ENCODE measurements at places on chromosomes 3 and 15.

- DNase-seq = no peak
Observed at GRCh38 chr3:191889756-191890155, 428.8 kb downstream of the PYDC2 start.

- DNase-seq = peak; percentile 86
Observed at GRCh38 chr3:100882571-100882984, 110.6 kb downstream of the ABI3BP start.

- DNase-seq = no peak
Observed at GRCh38 chr3:149809699-149810098, 3.3 kb upstream of the RNF13 start.

GRCh38 chr3:9986230-9986725 is 363 bp downstream of the EMC3 start:
- DNase-seq = no peak

GRCh38 chr3:90253131-90253530 is 1145.7 kb downstream of the EPHA3 start:
- DNase-seq = no peak

GRCh38 chr15:35986191-35986721 is 440.3 kb upstream of the DPH6 start:
- DNase-seq = peak; percentile 47

GRCh38 chr3:64368257-64369020 is 143.2 kb upstream of the PRICKLE2 start:
- no peak for DNase-seq

- peak; percentile 46 for DNase-seq
Observed at GRCh38 chr15:40949756-40950207, 3.5 kb upstream of the CHAC1 start.

DNA sequence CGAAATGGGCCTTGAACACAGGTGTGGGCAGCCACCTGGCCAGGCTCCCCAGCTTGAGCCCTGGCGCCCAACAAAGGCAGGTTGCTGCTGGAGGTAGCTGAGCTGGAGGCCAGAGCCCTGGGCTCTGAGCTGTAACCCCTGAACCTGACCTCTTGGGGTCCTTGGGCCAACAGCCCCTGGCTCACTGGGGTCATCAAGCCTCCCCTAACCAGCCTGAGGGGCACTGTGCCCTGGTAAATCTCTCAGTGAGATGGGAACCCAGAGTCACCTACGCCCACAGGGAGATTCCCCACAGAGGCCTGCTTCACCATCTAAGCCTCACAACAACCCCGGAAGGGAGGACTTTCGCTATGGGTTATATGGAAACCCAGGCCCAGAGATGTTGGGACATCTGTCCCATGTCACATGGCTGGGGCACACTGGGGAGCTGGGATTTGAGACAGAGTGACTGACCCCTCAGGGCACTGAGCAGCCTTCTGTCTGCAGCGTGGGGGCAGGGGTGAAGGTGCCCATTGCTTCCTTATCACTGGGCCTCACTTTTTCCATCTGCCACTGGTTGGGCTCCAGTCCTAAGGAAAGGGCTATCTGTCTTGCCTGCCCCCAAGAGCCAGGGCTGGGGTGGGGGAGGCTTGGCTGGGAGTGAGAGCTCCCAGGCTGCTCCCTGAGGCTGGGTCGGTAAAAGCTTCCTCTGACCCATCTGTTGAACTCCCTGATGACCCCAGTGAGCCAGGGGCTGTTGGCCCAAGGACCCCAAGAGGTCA is 59.1 kb downstream of the IQSEC1 start:
- no peak for DNase-seq

GRCh38 chr3:43379343-43379742 is 93.0 kb downstream of the SNRK start:
- DNase-seq = peak; percentile 66

- peak; percentile 31 for DNase-seq
Observed at GRCh38 chr15:55389264-55389607, 18.9 kb downstream of the CCPG1 start.

- no peak for DNase-seq
Observed at GRCh38 chr15:27137127-27137526, 166.1 kb downstream of the GABRG3 start.

DNA sequence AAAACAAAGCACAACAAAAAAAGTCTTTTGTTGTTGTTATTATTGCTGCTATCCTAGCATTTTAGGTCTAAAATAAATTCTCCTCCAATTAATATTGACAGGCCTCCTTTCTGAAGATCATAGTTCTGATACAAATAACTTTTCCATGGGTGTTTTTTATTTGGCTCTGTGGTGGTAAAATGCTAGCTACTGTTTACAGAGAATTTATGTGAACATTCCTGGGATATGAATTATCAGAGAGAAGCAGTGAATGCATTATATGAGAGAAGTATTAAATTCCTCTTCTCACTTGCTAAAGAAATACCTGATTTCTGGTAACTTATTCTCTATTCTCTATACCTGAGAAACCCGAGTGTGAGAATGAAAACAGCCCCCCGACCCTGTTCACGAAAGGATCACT is 57.5 kb upstream of the TMCO5A start:
- no peak for DNase-seq

DNA sequence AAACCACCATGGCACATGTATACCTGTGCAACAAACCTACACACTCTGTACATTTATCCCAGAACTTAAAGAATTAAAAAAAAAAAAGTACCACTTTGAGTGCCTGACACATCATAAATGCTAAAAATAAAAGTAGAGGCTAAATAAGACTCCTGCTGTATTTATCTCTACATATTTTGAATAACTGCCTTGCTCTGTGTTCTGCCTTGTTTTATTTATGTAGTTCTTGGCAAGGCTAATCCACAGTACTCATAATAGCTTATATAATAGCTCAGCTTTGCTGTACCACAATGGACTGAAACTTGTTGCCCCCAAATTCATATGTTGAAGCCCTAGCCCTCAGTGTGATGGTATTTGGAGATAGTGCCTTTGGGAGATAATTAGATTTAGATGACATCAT is 95.4 kb upstream of the ADAMTS9 start:
- no peak for DNase-seq

GRCh38 chr15:68416158-68416535 is 15.8 kb downstream of the ITGA11 start:
- no peak for DNase-seq

DNA sequence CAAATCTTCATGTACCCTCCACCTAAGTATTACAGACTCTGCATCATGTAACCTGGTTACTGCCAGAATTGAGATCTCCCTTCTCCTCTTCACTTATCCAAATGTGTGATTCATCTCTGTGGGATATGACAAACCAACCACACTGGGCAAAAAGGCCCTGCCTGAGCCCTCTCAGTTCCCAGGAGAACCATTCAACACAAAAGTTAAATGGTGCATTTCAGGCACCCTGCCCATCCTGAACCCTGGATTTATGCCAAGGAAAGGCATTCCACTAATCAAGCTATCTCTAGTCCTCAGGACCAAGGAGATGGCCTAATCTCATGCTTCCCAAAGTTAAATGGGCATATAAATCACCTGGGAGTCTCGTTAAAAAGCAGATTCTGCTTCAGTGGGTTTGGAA is 108.5 kb downstream of the TNIK start:
- DNase-seq = peak; percentile 87

- no peak for DNase-seq
Observed at GRCh38 chr3:53939086-53939582, 47.5 kb upstream of the SELENOK start.

DNA sequence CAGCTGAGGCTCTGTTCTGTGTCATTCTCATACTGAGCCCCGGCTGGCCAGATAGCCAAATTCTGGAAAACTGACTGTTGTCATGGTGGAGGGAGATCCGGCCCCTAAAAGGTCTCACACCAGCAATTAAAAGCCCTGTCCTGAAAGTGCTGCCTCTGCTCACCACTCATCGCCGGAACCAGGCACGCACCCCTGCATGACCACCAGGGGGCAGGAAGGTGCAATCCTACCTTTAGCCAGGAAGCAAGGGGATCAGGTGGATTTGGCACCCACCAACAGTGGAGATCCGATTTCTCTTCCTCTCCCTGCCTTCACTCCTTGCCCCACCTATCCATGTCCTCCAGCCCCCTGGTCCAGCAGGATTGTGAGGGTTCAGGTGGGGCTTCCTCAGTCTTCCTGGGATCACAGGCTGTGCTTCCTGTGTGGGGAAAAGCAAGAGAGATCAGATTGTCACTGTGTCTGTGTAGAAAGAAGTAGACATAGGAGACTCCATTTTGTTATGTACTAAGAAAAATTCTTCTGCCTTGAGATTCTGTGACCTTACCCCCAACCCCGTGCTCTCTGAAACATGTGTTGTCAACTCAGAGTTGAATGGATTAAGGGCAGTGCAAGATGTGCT is 16.1 kb upstream of the CACNA2D2 start:
- peak; percentile 46 for DNase-seq

GRCh38 chr15:80606511-80607071 is 88.5 kb upstream of the ABHD17C start:
- no peak for DNase-seq

DNA sequence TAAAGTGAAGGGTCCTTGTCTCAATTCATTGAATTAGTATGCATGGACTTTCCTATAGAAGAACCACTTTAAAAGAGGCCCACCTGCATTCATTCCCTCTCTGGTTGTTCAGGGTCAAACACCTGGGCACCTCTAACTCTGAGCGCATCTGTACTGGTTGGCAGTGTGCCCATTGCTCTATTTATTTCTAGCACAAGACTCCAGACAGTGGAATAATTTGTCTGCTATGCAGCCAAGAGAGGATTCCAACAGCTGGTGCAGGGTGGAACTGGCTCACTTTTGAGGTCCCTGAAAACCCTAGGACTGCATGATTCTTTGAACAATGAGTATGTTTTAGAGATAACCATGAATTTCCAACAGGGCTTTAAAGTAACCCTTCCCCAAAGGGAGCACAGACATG is 57.9 kb downstream of the CCDC33 start:
- no peak for DNase-seq

GRCh38 chr15:64426845-64427465 is 33.4 kb upstream of the ZNF609 start:
- DNase-seq = peak; percentile 76

GRCh38 chr3:188584162-188584529 is 430.2 kb downstream of the LPP start:
- DNase-seq = peak; percentile 86

- no peak for DNase-seq
Observed at GRCh38 chr3:169509359-169509758, 154.2 kb downstream of the MECOM start.

DNA sequence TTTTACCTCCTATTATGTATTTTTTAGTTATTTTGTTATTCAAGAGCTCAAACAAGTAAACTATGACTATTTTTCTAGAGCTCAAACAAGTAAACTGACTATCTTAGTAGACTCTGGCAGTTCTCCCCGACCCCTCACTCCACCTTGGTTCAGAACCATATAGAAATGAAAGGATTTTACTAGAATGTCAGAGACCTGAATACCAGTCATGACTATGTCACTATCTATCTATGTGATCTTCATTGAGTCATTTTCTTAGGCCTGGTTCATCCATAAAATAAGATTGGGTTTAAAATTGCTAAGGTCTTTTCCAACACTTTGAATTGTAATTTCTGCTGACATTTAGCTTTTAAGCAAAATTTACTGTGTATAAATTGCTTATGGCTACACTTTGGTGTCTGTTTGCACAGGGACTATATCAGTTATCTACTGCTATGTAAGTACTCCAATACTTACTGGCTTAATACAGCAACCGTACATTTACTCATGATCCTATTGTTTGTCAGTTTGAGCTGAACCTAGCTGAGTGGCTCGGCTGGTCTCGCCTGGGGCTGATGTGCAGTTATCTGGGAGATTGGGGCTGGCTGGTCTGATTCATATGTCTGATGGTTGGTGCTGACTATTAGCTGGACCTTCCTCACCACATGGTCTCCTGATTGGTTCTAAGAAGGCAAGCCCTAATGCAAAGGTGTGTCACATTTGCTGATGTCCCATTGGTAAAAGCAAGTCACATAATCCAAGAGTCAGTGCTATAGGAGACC is 37.0 kb downstream of the RASA2 start:
- no peak for DNase-seq
